Central memory CD8-positive, alpha-beta T cell (primary cell): ENCODE measurements at places on chromosomes 2 and 18.

DNA sequence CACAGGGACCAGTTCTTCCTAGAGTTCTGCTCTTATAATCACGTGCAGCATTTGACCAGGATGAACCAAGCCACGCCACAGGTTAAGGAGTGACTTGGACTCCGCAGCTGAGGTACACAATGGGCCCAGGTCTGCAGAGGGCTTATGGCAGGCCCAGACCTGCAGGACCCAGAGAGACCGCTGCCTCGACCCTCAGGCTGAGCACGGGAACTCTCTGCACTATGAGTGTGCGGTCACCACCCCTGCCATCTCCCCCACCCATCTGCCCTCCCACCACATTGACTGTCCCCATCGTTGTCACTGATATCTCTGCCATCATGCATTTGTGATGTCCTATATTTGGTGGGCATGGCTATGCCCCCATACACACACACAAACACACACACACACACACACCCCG, 45.7 kb upstream of the HPCAL1 start:
- no peak for DNase-seq

DNA sequence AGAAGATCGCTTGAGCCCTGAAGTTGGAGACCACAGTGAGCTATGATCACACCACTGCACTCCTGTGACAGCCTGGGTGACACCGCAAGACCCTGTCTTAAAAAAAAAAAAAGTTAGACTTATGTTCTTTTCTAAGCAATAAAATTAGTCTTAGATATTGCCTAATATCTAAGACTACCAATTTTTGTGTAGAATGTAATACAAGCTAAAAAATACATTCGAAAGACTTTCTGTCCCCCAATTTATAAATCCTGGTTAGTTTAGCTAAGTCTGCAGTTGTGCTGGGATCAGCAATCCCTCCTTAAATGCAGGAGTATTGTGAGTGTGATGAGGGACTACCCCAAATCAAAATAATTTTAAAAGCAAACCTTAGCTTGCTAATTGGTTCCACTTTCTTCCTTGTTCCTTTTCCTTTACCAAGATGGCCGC, 358 bp upstream of the STAMBP start:
- DNase-seq: no peak

DNA sequence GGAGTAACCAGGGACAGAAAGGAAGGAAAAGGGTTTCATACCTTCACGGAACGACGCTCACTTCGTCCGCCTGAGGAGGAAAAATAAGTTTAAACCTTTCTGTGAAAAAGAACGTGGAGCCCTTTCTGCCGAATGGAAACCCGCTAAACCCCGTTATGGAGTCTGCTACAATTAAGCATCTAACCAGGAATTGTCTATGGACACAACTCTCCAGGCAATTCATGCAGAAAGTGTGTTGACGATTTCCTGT, 528 bp upstream of the PPP4R3B start:
- DNase-seq: no peak

DNA sequence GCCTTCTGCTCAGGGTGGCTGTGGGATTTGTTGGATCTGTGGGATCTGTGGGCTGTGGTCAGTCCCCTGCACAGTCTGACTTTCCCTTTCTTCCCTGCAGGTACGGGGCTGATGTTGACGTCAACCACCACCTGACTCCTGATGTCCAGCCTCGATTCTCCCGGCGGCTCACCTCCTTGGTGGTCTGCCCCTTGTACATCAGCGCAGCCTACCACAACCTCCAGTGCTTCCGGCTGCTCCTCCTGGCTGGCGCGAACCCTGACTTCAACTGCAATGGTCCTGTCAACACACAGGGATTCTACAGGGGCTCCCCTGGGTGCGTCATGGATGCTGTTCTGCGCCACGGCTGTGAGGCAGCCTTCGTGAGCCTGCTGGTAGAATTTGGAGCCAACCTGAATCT, 17.5 kb downstream of the ASB1 start:
- no peak for DNase-seq

DNA sequence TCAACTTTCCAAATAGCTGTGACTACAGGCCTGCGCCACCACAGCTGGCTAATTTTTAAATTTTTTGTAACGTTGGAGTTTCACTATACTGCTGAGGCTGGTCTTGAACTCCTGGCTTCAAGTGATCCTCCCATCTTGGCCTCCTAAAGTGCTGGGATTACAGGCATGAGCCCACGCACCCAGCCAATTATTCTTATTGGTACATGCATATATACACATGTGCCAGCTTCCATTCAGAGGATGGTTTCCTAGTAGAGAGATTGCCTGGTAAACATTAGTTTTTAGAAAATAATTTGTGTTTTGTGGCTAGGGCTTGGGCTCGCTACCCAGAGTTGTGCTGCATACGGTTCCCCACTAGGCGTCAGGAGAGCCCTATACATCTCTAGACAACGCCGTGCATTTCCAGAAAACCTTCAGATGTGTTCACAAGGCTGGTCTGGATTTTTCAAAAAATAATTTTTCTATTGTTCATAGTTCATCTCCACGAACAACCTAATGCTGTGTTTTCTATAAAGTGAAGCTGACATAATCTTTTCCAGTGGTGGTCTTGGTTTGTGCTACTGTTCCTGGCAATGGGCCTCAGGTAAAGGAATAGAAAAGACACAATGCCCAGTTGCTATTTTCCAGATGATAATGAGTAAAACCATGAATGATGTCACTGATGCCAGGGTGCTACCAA, 14.6 kb upstream of the AFG3L2 start:
- no peak for DNase-seq
